Activated CD8-positive, alpha-beta memory T cell treated with anti-CD3 and anti-CD28 coated beads for 4 hours (primary cell): ENCODE measurements at places on chromosomes 4 and X.

DNA sequence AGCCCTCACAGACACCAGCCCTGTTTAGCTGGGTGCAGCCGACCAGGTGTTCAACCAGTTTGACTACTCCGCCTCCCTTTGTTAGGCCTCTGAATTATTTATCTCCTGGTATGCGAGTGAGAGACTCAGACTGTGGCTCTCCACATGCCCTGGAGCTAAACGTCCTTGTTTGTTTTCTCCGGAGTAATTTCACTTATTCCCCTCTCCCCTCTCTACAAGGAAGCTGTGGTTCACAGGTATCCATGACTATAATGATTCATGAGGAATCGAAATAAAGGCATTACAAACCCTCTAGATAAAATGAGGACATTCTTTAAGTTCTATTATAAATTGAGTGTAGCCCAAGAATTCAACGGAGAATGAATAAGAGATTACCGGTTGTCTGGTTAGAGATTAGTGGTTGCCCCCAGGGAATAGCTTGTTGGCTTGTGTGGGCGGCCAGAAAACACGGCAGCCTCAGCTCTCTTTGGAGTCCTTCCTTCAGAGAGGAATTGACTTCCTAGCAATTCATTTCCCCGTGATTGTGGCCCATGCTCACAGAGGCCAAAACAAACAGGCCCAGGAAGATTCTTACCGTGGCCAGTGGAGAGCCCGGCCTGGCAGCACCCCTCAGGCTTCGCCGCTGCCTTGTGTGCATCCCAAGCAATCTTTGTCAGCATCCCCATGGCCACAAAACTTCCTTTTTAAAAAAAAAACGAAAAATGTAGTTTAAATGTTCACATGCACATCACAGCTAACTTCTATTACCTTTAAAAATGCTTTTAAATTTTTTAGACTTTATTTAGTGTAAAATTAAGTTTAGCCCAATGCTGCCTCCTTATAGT, 60.2 kb upstream of the CBR4 start:
- DNase-seq: no peak

DNA sequence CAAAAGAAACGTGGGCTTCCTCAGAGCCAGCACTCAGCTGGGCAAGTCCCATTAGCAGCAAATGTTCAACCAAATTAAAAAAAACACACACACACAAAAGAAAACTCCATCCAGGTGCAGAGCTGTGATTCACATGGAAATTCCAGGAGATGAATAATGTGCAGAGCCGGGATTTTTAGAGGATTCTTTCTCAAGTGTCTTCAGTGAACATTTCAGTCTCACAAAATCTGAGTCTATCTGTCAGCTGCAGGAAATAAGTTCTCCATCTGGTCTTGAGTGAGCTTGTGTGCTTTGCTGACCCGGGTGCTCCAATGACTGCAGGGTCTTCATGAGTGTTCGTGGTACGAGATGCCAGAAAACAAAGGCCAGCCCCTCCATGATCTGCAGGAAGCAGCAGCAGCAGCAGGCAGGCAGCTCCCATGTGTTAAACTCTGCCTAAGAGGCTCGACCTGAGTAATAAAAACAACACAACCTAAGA, 44.3 kb downstream of the RASGEF1B start:
- DNase-seq: no peak

GRCh38 chr4:115293093-115293462, 179.7 kb upstream of the NDST4 start:
- DNase-seq: no peak

DNA sequence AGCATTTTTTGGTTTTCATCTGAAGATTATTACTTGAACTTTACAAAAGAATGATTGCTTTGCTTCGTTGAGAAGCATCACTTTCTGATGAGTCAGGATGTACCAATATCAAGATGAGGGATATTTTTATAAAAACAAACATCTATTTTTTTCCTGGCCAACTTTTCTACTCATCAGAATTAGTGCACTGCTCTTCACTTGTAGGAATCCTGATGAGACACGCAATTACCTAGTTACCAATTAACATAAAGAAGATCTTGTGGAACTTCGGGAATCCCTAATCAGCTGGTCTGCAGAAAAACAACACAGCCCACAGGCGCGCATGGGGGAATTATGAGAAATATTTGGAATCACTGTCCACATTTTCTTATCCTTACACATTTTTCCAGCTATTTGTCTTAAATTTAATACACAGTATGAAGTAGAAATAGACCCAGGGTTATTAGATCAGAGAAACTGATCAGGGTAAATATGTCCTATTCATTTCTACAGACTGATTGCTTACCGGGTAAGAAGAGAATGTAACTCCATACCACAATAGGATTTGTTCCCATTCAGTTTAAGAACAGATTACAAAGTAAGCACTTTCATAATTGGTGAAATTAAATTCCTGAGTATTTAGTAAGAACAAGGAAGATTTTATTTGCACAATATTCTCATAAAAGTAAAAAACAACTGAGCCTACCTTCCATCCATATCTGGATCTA, 50.9 kb downstream of the MFAP3L start:
- DNase-seq: no peak

DNA sequence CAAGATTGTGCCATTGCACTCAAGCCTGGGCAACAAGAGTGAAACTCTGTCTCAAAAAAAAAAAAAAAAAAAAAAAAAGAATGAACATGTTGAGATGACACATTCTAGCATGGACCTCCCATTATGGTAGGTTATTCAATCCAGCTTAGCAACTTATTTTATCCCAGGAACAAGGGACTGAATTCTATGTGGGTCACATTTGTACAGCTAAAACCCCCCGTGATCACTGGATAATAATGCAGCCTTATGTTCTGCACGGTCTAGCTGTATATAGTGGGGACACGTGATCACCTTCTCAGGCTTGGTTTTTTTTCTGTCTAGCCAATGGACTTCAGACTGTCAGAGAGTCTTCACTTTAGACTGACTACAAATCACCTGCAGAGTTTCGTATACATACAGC, 115.2 kb upstream of the FRG1 start:
- DNase-seq: no peak

DNA sequence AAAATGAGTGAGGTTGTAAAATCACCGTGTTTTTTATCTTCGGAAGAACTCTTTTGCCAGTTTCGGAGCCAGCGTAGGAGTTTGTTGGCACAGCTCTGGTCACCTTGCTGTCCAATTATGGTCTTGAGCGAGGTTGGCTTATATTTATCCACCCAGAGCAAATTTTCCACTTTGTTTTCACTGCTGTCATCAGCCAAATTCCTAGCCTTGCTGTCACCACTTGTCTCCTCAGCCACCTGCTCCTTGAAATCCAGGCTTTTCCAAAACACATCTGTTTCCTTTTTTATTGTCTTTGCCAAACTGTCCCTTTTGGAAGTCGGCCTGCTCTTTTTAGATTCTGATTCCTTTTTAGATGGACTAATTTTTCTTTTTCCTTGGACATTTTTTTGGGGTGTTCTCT, 57.6 kb downstream of the RFC1 start:
- no peak for DNase-seq

GRCh38 chrX:39008549-39008948, 207.3 kb downstream of the MID1IP1 start:
- no peak for DNase-seq

DNA sequence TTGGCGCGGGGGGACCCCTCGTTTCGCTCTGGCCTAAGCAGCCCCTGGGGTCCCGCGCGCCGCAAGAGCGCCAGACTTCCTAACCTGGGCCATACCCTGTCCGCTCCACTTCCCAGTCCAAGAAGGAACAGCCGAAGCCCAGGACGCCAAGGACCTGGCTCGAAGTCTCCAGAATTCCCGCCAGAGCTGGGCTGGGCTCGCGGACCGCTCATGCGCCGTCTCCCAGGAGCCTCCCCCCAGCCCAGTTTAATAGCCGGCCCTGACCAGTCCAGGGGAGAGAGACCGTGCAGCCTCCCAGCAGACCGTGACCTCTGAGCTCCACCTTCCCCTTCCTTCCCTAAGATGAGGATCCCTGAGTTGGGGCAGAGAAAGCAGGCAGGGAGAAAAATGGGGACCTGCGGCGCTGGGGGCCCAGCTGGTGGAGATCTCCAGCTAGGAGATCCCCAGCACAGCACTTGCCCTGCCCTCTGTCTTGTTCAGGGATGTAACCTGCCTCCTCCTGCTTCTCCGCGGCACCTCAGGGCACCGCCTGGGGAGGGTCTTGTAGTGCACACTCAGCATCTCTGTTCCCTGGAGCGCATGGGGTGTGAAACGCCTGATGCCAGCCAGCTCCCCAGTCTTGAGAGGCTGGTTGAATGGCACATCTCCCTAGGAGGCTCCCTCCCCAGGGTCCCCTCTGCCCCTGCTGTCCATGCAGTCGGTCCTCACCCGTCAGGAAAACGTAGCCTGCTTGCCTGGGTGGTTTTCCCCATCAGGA, 1.2 kb upstream of the LETM1 start:
- DNase-seq: no peak

- no peak for DNase-seq
Measured at GRCh38 chrX:149830192-149830873, 48.6 kb downstream of the MAGEA9 start.

DNA sequence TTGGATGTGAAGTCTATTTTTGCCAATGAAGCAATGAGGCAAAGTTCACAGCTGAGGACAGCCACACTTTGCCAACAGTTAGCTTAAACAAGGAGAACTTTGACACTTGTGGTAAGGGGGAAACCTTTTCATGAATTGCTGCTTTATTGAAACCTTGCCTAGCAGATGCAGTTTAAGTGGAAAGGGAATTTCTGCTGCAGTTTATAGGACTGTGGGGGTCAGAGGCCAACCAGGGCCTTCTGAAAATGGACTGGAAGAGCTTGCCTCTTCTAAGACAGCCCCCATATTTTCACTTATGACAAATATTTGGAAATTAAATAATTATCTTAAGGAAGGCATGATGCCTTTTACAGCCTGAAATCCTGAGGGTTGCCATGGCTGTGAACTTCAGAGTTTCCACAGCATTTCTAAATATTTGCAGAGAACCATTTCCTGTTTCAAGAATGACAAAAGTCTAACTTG, 550.3 kb downstream of the RAB28 start:
- DNase-seq: no peak

GRCh38 chrX:9482837-9483236, 18.0 kb downstream of the TBL1X start:
- no peak for DNase-seq

GRCh38 chr4:150244600-150244999, 166.4 kb downstream of the DCLK2 start:
- no peak for DNase-seq

DNA sequence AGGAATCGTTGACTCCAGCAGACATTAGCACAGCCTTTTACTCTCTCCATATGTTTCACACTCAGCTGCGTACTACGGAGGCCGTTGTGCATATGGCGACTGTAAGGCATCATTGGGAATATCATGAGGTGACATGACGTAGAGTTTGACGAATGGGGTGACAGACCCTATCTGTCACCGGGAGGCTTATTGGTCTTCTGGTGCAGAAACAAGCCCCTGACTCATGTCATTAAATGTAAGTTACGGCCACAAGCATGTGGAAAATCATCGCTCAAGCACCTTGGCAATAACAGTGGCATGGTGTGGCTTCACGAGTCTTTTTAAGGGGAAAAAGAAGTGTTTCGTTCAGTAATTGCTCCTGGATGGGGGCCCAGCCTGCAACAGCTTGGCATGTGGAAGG, 115.2 kb upstream of the LRPAP1 start:
- DNase-seq: no peak

DNA sequence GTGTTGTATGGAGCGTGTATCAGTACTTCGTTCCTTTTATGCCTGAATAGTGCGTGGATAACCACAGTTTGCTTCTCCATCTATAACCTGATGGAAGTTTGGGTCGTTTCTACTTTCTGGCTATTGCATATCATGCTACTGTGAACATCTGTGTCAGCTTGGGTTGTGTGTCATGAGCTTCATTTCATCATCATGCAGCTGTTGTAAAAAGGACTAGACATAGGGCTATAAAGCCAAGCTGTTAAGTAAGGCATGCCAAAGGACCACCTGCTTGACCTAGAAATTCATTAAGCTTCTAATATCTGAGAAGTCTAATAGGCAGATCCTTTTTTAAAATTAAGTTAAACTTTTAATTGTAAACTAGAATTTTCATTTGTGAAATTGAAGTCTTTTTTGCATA, 18.4 kb downstream of the SMS start:
- no peak for DNase-seq

- DNase-seq: no peak
Measured at GRCh38 chrX:132634521-132634920, 145.7 kb upstream of the MBNL3 start.
